Bronchial smooth muscle cell (primary cell): ENCODE measurements at places on chromosomes 6 and 20. TPM values are rescaled to one million over a fixed set of nuclear protein-coding genes. Genes with fewer than 3 reads are reported as not detected.

Gene SDC4
- total RNA-seq, result 78.1 and 98.7 TPM in 2 replicates

Gene PAX1
- not detected in 2 replicates for total RNA-seq

Gene BPIFB1
- total RNA-seq, result not detected in 2 replicates

Gene HDGFL1
- not detected in 2 replicates for total RNA-seq

Gene MLN
- total RNA-seq, result not detected in 2 replicates

Gene CCN2
- 15.5 and 145 TPM in 2 replicates for total RNA-seq

Gene CGA
- 0.16 TPM in 1 of 2 replicates, not detected in the other for total RNA-seq

Gene IDH3B
- total RNA-seq, result 119 and 139 TPM in 2 replicates

Gene B3GALT4
- 13.6 and 14.6 TPM in 2 replicates for total RNA-seq

Gene ZNF311
- total RNA-seq, result 1.6 and 2.3 TPM in 2 replicates

Gene WFDC2
- total RNA-seq, result not detected in 2 replicates

Gene POU5F1
- not detected in 2 replicates for total RNA-seq

Gene NNAT
- total RNA-seq, result 0.26 and 0.47 TPM in 2 replicates

Gene CDH22
- total RNA-seq, result not detected in 2 replicates

Gene IL17A
- not detected in 2 replicates for total RNA-seq

Gene ZBTB46
- total RNA-seq, result 23.6 and 54.7 TPM in 2 replicates

Gene BANF2
- total RNA-seq, result not detected in 2 replicates

Gene DNAH8
- under 0.01 TPM in 1 of 2 replicates, not detected in the other for total RNA-seq
